ENCODE measurements at places on chromosomes 1 and 21.
A peak's percentile ranks its signal among the peaks of the same experiment; 100 is the strongest.

- no peak for DNase-seq
Measured at GRCh38 chr1:195773931-195774330, 834.3 kb downstream of the KCNT2 start.

GRCh38 chr1:199010933-199011332, 372.1 kb downstream of the PTPRC start:
- DNase-seq = no peak

DNA sequence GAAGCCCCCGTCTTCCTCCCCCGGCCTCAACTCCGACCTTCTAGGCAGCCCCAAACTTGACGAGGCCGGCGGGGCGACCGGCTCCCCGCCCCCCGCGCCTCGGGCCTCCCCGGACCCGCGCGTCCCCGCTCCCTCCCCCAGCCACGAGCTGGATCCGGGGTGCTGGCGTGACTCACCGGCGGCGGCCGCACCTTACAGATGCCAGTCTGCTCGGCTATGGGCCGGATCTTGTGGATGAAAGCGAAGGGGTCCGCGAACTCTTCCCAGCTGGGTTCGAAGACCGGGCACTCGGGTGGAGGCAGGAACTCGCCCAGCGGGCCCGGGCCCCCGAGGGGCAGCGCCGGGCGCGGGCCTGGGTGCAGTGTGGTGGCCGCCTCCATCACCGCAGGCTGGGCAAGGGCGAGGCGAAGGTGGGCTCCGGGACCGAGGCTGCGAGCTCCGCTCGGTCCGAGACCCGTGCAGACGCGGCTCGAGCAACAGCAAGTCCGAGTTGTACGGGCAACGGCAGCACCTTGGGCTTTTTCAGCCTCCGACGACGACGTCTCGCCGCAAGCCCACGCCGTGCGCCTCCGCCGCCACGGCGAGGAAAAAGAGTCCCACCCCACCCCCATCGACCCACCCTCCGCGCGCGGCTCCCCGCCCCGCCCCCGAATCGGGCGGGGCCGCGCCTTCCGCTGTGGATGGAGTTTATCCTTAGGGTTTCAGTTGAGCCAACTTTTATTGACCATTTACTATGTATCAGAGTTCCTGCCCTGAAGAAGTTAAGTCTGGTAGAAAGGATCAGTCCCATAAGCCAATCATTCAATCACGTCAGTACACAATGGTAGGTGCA, at the start of gene KDM5B:
KDM5B (minus strand) TSS at position 496 of the 832 bp plus-strand sequence; CDS start at position 380, 116 bp downstream.
- peak; percentile 47 for DNase-seq

- no peak for DNase-seq
Measured at GRCh38 chr1:182614796-182615454, 10.7 kb upstream of the RGS16 start.

DNA sequence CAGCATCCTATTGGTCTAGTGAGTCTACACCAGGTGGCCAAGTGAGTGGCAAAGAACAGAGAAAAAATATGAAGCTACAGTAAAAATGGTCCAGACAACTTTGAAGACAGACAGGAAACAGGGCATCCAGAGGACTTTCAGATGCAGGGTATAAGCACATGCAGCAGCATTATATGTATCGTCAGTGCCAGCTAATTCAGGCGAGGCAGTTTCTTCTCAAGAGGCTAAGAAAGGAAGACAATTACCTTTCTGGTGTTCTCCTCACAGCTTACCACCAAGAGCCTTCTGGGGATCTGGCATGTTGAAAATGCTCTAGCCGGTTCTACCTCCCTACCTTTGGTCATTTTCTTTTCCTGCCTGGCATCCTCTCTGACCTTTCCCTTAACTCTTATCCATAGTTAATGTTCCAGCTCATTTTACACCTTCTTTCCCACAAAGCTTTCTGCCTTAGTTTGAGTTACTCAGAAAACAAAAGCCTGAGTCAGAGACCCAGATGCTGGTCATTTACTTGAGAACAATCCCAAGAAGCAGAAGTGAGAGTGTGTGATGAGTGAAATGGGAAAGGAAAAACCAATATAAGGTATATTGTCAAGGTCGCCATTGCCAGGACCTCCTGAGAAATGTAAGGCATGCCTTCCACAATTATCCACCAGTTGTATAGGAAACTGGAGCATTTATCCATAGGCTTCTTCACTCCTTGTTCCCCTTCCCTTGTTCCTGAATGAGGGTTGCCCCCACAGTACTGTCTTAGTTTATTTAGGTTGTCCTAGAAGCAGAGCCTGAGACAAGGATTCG, 444.1 kb downstream of the PLPP3 start:
- no peak for DNase-seq

DNA sequence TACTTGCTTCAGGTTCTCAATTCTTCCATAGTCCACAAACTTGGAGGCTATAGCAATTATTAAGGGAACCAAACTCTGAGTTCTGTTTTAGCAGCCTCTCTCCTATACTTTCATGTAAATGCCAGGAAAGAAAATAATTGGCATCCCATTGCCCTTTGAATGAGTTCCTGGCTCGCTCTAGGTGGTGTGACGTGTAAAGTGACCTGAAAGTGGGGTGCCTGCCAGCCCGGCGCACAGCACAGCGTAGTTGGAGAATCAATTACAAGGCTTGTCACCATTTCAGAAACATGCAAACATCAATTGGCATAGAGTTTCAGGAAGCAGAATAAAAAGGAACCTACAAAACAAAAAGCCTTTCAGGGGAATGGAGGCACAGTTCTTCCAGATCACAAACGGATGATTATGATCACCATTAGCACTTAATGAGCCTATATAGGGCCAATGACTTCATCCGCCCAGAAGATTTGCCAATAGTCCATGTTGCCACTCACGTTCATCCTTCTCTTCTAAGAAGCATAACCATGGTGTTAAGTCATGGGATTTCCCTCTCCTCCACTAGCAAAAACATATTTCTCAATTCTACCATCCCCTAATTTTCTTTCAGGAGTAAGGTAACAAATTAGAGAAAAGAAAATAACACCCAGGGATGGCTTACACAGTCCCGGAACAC, 354.6 kb upstream of the ADGRL2 start:
- DNase-seq = no peak

DNA sequence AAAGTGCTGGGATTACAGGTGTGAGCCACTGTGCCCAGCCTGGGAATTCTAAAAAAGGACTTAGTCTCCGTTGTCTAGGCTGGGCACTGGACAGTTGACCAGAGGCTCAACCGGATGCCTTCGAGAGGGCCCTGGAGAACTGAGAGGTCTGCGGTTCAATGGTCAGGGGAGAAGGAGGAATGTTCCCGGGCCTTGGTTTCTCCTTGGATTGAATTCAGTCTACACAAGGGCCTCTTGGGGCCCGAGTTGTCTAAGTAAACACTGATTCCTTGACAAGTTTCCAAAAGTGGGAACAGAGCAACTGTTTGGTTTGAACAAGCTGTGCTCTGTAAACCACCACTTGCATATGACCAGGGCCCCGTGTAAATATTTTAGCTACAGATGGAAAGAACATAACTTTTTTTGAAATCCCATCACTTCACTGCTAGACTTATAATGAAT, 29.1 kb upstream of the CAPZB start:
- no peak for DNase-seq

- no peak for DNase-seq
Measured at GRCh38 chr1:6634371-6635052, 9.8 kb downstream of the THAP3 start.

DNA sequence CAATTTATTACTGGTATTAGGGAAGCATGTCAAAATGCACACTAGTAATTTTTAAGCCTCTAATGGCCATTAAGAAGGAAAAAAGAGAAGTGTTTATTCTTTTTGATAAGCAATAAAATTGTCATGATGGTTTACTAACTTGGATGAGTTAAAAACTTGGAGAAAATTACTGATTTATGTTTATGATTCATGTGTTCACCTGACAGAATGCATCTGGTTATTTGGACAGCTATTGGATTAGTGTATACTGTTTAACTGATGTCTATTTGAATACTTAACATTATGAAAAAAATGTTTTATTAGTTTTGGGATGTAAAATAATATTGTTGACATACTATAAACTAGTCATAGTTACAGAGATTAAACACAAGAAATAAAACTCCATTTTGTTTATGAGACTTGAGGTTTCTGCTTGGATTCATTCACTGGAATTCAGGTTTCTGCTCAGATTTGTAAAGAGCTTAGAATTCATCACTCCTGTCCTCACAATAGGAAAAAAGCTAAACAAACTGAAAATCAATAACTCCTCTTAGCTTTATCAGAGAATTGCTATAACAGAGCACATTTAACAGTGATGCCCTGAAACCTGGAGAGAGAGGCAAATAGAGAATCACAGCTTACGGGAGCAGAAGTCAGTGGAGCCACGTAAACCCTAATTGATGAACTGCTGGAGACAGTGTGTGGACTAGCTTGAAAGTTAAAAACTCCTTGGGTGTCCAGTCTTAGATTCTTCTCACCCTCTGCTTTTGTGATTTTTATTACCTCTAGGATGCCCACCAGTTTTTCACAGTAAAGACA, 56.7 kb downstream of the RALGPS2 start:
- DNase-seq = no peak

- DNase-seq = no peak
Measured at GRCh38 chr1:31324093-31324492, 27.3 kb downstream of the ZCCHC17 start.

DNA sequence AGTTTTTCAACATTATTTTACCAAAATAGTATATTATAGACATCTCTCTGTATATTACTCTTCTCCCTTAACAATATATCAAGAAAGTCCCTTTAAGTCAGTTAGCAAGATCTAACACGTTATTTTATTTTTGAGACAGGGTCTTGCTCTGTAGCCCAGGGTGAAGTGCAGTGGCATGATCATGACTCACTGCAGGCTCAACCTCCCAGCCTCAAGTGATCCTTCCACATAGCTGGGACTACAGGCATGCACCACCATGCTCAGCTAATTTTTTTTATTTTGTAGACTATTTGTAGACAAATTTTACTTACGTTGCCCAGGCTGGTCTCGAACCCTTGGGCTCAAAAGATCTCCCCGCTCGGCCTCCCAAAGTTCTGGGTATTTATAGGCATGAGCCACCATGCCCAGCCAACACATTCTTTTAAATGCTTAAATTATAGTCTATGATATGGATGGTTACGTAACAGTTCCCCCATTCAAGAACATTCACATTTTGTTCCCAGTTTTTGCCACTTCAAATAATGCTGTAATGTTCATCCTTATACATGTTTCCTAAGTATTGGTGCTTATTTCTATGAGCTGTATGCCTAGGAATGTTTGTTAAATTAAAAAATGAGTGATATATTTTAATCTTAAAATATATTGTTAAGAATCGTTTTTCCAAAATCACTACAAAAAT, 70.4 kb downstream of the TUT4 start:
- DNase-seq = no peak

DNA sequence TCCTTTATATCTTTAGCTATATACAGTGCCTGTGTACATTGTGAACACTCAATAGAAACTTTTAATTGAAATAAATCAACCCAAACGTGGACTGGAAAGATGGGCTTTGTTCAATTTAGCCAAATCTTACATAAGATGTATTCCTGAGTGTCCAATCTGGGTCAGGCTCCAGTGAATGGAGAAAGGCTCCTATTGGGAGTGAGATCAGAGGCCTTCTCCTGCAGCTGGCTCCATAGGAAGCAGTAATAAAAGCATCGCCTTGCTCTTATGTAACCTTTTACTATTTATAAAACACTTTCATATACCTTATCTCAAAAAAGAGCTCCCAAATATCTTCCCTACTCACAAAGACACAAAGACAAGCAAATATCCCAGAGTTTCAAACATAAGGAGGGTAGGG, 24.9 kb upstream of the RGS16 start:
- DNase-seq = no peak

- DNase-seq = no peak
Measured at GRCh38 chr1:63710761-63711380, 62.9 kb upstream of the ROR1 start.

- no peak for DNase-seq
Measured at GRCh38 chr1:241172486-241172885, 184.5 kb downstream of the RGS7 start.

GRCh38 chr1:200369131-200369530, 40.7 kb downstream of the ZNF281 start:
- DNase-seq = no peak

GRCh38 chr21:42310411-42311001, 4.7 kb downstream of the TFF3 start:
- no peak for DNase-seq

GRCh38 chr21:39422527-39423241, 22.9 kb downstream of the LCA5L start:
- no peak for DNase-seq

DNA sequence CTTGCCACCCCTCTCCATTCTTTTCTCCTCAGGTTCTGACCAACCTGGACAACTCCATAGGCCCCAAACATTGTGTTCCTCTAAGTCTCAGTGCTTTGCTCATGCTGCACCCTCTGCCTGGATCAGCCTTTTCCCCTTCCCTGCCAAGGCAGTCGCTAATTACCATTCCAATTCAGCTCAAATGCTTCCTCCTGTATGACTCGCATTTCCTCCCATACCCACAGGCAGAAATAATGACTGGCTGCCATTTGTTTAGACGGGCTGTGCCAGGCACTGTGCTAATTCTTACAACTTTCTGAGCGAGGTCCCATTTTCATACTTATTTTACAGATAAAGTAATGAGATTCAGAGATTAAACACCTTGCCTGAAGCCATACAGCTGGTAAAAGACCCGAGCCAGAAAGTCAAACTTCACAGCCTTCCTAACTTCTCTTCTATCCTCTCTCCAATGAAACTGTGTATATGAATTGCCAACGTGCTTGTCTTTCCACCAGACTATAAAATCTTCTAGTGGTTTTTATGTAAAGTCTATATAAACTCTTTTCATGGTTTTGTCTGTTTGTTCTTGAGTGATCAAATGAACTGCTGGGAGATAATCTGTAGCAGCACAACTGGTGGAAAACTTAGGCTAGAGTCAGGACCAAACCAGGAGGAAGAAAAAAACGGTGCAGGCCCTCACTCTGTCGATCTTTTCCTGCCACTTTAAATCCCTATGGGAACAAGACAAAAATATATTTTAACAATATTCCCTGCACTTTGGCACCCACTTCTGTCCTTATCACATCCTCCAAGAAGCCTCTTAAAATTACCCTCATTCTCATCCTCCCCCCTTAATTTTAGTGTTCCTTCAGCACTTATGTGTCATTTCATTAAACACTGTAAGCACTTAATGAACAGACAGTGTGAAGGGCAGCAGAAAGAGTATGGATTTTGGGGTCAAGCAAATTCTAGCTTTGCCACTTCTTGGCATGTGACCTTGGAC, 33.7 kb downstream of the RAB3B start:
- no peak for DNase-seq

DNA sequence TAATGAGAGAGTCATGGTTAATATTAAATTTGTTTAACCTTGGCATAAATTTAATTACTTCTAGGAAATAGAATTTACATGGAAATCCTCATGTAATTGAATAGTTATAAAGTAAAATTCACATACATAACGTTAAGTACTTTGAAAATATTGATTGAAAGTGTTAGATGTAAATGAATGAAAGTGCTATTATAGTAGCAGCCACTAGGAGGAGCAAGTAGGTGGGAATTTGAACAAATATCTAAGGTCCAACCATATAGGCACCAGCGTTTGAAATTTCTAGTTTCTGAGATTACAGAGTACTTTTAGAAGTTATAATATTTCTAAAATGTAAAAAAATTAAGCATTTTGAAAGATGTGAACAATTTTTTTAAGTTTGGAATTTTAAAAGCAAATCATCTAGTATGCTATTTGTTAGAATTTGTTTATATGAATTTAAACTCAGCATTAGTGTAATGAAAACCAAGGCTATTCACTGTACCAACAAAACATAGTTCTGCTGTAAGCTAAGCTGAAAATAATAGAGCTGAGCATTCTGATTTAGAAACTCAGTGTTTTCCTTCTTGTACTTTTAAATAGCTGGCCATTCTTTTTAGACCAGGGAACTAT, 3.3 kb downstream of the B3GALT2 start:
- peak; percentile 33 for DNase-seq

All from activated CD4-positive, alpha-beta T cell treated with anti-CD3 and anti-CD28 coated beads, Interleukin-2, amount 50 U/mL, for 24 hours (primary cell).